NCI-H226 (cell line): ENCODE measurements at places on chromosomes 5 and 9.

DNA sequence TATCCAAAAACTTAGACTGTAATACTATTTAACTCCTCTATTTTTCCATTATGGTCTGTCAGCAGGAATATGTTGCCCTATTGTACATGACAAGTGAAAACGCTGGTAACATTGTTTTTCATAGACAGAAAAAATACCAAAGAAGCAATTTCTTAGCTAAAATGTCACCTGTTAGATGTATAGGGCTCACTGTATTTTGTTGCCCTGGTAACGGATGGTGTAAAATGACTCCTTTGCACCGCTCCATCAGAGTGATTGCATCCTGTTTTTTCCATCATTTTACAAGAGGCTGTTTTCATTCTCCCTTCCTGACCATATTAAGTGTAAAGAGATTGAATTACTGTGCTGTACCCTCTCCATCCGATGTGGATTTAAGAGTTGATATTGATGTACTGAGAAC lies 460.1 kb upstream of the TLE4 start:
- no peak for DNase-seq

- no peak for DNase-seq
Measured at GRCh38 chr5:136816327-136816726, 451.0 kb upstream of the TRPC7 start.

GRCh38 chr9:16679327-16679821 lies 191.1 kb downstream of the BNC2 start:
- DNase-seq = no peak

GRCh38 chr5:171771856-171772255 lies 13.8 kb upstream of the SMIM23 start:
- DNase-seq = no peak

DNA sequence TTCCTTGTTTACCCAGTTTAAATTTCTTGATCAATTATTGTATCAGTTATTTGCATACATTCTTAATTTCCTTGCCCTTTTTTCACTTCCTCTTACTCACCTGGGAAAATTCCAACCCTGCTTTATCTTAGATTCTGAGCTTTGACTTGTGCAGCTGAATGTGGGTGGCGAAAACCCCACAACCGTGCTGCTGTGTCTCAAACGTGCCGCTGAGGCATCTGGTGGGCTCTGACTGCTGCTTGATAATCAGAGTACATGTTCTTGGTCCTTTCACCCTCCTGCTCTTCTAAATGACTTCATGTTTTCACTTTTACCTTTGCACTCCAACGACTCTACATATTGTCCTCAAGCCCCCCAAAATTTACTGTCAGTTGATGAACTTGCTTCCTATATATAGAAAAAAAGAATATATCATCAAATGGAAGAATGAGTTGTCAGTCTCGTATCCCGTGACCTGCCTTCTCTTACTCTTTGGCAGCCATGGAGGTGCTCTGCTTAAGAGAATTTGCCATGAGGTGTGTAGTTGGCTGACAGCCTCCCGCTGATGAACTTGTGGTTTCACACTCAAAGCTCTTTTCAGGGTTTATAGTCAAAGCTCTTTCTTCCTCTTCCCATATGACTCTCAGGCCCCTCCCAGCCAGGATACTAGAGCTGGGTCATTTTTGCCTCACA lies 14.0 kb upstream of the JAK2 start:
- no peak for DNase-seq

- no peak for DNase-seq
Measured at GRCh38 chr5:170511551-170512258, 7.9 kb downstream of the KCNIP1 start.

GRCh38 chr5:34524123-34524522 lies 132.0 kb upstream of the RAI14 start:
- no peak for DNase-seq

- DNase-seq = no peak
Measured at GRCh38 chr5:172743112-172743959, 27.7 kb downstream of the DUSP1 start.

- no peak for DNase-seq
Measured at GRCh38 chr9:79384091-79384490, 187.7 kb upstream of the TLE4 start.

DNA sequence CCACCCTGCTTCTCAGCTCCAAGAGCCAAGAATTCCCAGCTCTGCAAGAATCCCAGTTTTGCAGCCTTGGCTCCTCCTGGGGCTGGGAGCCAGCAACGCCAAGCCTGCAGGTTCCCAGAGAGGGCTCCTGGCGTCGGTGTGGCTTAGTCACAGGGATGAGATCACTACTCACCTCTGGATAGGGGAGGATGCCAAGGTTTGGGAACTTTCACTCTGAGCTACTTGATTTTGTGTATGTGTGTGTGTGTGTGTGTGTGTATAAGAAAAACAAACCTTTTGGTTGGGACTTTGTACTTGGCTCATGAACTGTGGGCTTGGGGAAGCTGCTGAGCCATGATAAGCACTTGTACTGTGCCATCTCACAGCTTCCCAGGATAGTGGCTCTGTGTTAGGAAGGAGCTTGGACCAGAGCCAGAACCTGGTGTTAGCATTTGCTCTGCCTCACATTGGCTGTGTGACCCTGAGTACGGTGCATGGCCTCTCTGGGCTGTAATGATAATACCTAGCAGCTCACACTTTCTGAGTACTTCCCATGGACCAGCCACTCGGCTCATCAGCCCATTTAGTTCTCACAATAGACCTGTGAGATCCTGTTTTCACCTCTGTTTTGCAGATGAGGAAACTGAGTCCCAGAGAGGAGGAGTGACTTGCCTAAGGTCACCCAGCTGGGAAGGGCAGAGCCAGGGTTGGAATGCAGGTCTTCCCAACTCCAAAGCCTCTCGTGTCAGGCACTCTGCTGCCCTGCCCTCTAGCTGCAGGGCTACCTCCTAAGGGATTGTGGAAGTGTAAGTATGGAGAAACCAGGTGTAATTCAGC lies 41.4 kb upstream of the DAB2IP start:
- peak; percentile 91 for DNase-seq

- DNase-seq = no peak
Measured at GRCh38 chr5:136768457-136768856, 403.1 kb upstream of the TRPC7 start.

GRCh38 chr5:142680605-142681259 lies 5.2 kb downstream of the FGF1 start:
- DNase-seq = peak; percentile 70

DNA sequence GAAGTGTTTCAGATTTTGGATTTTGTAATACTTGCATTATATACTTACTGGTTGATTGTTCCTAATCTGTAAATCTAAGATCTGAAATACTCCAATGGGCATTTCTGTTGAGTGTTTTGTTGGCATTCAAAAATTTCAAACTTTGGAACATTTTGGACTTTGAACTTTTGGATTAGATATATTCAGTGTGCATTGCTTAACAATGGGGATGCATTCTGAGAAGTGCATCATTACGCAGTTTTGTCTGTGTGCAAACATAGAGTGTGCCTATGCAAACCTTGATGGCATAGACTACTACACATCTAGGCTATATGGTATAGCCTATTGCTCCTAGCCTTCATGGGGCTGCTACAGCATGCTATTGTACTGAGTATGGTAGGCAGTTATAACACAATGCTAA lies 325.4 kb downstream of the KDM4C start:
- DNase-seq = no peak

GRCh38 chr5:142696379-142696778 lies 10.5 kb upstream of the FGF1 start:
- no peak for DNase-seq

- peak; percentile 72 for DNase-seq
Measured at GRCh38 chr5:36272136-36272690, 29.5 kb downstream of the RANBP3L start.

DNA sequence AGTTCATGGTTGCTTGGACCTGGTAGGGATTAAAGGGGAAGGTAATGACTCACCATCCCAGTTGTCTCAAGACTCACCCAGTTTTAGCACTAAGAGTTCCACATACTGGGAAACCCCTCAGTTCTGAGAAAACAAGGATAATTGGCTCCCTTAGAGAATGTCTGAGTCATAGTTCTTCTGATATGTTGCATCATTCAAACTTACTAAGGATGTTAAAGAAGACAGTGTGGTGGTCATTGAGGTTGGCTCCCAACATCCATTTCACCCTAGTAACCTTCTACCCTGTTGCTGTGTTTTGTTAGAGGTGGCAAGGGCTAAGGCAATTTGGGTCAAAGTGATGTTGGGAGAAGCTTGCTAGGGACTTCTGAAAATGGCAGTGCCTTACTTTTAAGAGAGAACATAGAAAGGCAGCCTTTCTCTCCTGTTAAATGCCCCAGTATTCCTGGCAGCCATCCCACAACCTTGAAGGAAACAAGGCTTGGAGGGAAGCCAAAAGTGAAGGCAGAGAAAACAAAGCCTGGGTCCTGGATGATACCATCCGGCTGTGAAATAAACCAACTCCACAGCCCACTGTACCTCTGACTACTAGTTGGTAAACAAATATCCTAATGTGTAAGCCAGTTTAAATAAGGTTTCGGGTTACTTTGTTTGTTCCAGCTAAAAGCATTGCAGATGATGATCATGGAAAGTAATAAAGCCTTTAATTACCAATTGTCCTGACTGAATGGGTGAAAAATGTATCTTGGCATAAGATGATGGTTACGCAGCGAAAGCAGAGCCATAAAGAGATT lies 80.4 kb upstream of the ADAMTSL1 start:
- peak; percentile 96 for DNase-seq

DNA sequence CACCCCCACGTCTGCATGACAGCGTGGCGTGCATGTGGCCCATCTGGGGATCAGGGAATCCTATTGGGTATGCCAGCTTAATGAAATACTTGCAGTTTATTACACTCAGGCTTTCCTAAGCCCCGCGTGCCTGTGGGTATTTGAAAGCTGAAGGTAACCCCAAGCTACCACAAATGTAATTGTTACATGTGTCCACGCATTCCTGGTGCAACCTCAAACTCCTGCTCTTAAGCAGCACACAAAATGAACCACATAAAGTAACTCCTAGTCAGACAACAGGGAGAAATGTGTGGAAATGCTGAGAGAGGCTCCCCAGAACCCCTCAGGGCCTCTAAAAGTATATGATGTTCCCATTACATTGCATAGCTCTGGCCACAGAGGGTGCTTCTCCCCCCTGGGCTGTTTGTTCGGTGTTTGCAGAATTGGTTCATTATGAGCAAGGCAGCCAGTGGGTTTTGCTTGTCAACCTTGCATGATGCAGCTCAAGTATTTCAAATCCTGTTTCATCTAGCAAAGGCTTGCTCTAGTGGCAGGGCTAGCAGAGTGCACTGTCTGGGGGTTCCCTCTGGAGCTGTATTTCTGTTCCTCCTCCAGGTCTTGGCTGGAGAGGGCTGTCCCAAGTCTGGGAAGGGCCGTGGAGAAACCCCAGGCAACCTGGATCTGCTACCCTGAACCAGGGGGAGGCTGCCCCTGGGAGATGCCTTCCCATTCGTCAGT lies 1.8 kb upstream of the DCANP1 start:
- DNase-seq = no peak

DNA sequence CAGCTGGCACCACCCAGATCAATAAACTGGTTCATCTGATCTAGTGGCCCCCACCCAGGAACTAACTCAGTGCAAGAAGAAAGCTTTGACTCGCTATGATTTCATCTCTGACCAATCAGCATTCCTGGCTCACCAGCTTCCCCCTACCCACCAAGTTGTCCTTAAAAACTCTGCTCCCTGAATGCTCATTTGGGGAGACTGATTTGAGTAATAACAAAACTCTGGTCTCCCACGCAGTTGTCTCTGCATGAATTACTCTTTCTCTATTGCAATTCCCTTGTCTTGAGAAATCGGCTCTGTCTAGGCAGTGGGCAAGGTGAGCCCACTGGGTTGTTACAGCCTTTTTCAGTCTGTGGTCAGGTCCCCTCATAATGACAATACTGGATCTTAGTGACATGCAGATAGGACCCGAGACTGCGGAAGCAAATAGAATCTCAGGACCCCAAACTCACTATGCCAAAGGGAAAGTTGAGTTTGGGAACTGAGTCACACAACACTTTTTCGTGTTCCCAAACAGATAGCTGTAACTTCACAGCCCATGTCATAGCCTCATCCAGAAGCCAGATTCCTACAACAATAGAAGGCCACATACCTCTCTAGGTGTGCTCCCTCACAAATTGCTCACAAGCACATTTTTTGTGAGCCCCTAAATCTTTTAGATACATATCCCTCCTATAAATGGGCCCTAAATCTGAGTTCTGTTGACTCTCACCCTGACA lies 175.2 kb upstream of the RAI14 start:
- no peak for DNase-seq

DNA sequence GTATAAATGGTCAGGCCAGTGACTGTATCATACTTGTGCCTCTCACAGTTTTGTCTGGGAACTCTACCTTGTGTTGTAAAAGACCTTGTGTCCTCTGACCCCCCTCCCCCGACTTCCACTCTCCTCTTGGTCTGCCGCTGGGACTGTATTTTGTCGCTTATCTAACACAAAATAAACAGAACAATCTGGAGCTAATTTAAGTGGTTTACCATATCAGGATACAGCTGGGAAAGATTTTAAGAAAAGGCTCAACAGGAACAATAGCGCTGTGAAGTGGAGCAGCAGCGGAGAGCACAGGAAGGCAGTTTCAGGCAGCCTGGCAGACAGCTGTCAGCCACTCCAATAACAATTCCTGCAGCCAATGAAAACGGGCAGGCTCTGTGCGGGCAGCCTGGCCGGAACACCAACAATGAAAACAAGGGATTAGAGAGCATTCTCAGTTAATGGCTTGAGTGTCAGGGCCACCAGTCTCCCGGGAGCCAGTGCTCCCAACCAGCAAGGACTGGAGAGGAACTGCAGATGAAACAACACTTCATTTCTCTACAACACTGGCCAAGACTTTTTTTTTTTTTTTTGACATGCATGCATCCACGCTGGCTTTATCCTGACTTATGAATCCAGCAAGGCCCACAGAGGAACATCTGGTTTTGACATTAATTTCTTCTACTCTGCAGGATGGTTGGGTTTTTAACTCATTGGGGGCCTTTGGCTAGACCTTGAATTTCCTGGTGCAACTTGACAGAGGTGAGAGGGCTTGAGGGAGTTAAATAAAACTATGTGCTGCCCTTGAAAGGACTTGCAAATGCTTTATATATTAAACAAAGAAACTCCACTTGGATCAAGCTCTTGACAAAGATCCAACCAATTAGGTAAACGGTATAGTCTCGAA lies 76.7 kb downstream of the ARSB start:
- DNase-seq = no peak

GRCh38 chr5:178765753-178766300 lies 35.4 kb upstream of the ZNF354A start:
- no peak for DNase-seq

GRCh38 chr5:43336159-43336558 lies 22.9 kb upstream of the HMGCS1 start:
- no peak for DNase-seq

DNA sequence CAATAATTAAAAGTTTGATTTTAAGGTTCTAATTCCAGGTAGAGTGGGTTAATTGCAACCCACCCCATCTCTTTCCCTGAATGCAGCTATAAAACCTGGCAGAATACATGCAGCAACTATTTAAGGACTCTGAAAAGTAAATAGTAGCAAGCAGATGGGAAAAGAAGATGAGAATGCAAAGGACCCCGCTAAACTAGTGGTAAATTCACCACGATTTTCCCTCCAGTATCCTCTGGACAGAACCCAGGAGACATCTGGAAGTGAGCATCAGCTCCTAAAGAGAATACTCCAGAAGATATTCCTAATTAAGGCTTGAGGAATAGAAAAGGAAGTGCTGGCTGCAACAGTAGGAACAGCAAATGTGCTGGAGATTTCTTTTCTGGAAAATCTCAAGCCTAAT lies 170.9 kb downstream of the FRMD3 start:
- no peak for DNase-seq
